SW480 (cell line): ENCODE measurements at places on chromosomes 3 and 15.

GRCh38 chr3:171321559-171322360 is 138.4 kb downstream of the TNIK start:
- no peak for DNase-seq

GRCh38 chr3:132284781-132285619 is 32.2 kb upstream of the ACP3 start:
- DNase-seq = no peak

DNA sequence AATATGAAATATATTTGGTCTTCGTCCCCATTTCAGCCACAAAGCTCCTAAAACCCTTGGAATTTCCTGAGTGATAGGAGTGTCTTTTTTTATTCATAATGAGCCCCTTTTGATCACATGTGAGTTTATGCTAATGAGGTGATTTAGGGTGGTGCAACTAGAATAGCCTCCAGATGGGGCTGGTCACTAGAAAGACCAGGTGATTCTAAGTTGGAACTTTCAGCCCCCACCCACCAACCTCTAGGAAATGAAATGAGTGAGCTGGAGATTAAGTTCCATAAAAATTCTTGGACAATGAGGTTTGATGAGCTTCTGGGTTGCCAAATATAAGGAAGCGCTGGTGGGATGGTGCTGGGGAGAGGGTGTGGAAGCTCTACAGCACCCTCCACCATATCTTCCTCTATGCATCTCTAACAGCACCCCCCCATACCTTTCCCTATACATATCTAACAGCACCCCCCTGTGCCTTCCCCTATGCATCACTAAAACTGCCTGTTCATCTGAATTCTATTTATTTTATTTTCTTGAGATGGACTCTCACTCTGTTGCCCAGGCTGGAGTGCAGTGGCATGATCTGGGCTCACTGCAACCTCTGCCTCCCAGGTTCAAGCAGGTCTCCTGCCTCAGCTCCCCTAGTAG is 2.1 kb upstream of the SMCO1 start:
- no peak for DNase-seq

GRCh38 chr15:72907733-72908132 is 124.2 kb upstream of the ADPGK start:
- no peak for DNase-seq

- DNase-seq = no peak
Observed at GRCh38 chr3:194265996-194266964, 84.8 kb downstream of the CPN2 start.
